Pancreas (tissue), 10 donors: ENCODE measurements at places on chromosomes 12 and 14.

DNA sequence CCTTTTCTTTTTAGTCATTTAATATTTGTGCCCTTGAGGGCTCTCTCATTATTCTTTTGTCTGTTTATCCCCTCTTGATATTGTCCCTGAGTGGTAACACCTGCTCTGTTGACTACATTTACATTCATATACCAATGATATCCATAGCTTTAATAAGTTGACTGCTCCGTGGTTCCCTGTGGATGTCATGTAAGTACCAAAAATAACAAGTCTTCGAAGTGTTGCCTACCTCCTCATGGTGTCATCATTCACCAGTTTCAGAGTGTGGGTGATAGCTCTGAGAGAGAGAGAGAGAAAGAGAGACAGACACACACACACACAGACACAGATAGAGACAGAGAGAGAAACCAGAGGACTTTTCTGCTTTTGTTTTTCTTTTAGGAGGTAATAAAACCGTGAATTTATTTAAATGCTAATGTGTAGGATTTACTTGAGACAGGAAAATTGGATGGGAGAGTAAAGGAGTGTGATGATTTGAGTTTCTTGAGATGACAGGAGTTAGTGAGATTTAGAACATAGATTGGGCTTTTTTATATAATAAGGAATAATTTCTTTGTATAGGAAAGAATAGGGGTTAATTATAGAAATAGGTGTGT lies 52.2 kb downstream of the PAPOLA start:
- DNase-seq: no peak
- H3K4me1 ChIP-seq: no peaks in the 10 kb centered on the region
- H3K27ac ChIP-seq: no peak overlapping the region
- no peaks in the 10 kb centered on the region for H3K36me3 ChIP-seq

- H3K27ac ChIP-seq: peak overlapping the region; percentile 57
- H3K4me3 ChIP-seq: no peak overlapping the region
- H3K36me3 ChIP-seq: no peaks in the 10 kb centered on the region
- no peak for DNase-seq
- H3K27me3 ChIP-seq: no peaks in the 10 kb centered on the region
- H3K4me1 ChIP-seq: peaks cover 8% of the 10 kb centered on the region
These were observed 3.4 kb downstream of the TXNRD1 start for GRCh38 chr12:104218935-104219334.

DNA sequence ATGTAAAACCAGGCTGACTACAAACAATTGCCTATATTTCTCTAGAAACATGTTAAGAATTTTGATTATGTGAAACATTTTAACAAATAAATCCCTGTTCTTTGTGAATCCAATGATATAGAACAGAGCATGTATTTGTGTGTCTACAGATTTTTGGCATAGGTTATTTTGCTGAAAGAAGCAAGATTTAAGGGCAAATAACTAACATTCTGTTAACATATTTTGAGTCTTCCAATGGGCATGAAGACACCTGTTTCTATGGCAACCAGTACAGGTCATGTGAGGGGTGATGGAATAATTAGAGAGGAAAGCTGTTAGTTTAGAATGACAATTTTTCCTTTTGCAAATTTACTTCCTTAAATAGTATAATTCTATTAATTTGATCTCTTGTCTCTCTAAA lies 8.8 kb downstream of the ART4 start:
- no peak overlapping the region for H3K4me3 ChIP-seq
- H3K27me3 ChIP-seq: no peaks in the 10 kb centered on the region
- no peak overlapping the region for H3K27ac ChIP-seq
- DNase-seq: no peak

DNA sequence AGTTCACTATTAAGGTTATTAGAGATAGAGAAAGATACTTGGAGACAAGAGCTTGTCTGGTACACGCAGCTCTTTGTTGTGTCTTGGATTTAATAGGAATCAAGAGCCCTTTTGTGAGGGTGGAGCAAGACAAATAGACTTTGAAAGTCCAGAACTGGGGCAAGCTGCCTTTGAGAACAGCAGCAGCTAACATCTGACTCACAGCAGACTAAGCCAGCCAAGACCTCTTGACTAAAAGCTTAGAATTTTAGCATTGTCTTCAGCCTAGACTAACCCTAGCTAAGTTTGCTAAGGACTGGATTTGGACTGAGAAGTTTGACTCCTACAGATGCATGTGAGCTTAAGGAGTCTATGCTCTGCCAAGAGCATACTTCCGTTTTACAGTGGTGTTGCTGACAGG lies 201.9 kb upstream of the RBM19 start:
- H3K27ac ChIP-seq: no peak overlapping the region
- H3K4me3 ChIP-seq: no peak overlapping the region
- H3K27me3 ChIP-seq: no peaks in the 10 kb centered on the region
- H3K4me1 ChIP-seq: no peaks in the 10 kb centered on the region

GRCh38 chr14:62939970-62940369 lies 105.3 kb downstream of the KCNH5 start:
- H3K4me3 ChIP-seq: no peak overlapping the region
- no peaks in the 10 kb centered on the region for H3K36me3 ChIP-seq

GRCh38 chr12:14400599-14400998 lies 35.1 kb downstream of the ATF7IP start:
- H3K27me3 ChIP-seq: no peaks in the 10 kb centered on the region
- no peak overlapping the region for H3K27ac ChIP-seq
- no peak for DNase-seq
- H3K4me1 ChIP-seq: peaks cover 15% of the 10 kb centered on the region

DNA sequence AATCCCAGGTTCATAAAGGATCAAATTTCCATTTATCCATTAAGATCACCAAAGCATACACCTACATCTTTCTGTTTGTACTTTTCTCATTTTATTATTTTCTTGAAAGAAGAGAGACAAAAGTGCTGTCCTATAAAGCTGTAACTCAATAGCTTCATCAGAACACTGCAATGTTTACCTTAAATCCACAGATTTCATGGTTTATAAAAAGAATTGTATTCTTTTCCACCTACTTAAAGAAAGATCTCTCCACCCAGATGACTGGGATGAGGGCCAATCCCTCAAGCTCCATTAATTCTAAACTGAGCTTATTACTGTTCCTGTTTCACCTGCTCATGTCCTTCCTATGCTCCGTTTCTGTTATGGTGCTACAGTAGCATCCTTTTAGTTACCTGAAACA lies 470.6 kb downstream of the BCAT1 start:
- no peak overlapping the region for H3K4me3 ChIP-seq
- H3K27ac ChIP-seq: no peak overlapping the region
- no peaks in the 10 kb centered on the region for H3K36me3 ChIP-seq
- no peak for DNase-seq

GRCh38 chr14:39731912-39732311 lies 299.7 kb upstream of the FBXO33 start:
- no peak overlapping the region for H3K27ac ChIP-seq
- no peaks in the 10 kb centered on the region for H3K4me1 ChIP-seq
- H3K27me3 ChIP-seq: no peaks in the 10 kb centered on the region
- H3K4me3 ChIP-seq: no peak overlapping the region

DNA sequence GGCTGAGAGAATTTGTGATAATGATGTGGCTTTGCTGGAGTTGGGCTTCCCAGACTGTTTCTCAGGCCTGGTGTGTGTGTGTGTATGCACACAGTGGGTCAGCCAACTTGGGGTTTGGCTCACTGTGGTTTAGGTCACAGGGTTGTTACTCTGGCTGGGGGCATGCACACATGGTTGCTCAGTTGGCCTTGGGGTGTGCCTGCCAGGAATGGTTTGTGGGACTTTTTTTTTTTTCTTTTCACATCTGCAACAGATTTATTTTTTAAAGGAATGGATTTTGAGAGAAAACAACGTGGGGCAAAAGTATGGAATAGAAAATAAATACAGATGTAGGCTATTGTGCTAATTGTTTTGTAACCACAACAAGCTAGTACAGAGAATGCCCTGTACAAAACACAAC lies 25.0 kb upstream of the GTF2A1 start:
- H3K27me3 ChIP-seq: no peaks in the 10 kb centered on the region
- DNase-seq: no peak
- H3K4me1 ChIP-seq: no peaks in the 10 kb centered on the region
- H3K27ac ChIP-seq: no peak overlapping the region
- H3K4me3 ChIP-seq: no peak overlapping the region

- no peak overlapping the region for H3K4me3 ChIP-seq
- no peak for DNase-seq
- no peaks in the 10 kb centered on the region for H3K36me3 ChIP-seq
- no peaks in the 10 kb centered on the region for H3K4me1 ChIP-seq
These were observed 55.0 kb upstream of the BICD1 start for GRCh38 chr12:32051511-32052211.

DNA sequence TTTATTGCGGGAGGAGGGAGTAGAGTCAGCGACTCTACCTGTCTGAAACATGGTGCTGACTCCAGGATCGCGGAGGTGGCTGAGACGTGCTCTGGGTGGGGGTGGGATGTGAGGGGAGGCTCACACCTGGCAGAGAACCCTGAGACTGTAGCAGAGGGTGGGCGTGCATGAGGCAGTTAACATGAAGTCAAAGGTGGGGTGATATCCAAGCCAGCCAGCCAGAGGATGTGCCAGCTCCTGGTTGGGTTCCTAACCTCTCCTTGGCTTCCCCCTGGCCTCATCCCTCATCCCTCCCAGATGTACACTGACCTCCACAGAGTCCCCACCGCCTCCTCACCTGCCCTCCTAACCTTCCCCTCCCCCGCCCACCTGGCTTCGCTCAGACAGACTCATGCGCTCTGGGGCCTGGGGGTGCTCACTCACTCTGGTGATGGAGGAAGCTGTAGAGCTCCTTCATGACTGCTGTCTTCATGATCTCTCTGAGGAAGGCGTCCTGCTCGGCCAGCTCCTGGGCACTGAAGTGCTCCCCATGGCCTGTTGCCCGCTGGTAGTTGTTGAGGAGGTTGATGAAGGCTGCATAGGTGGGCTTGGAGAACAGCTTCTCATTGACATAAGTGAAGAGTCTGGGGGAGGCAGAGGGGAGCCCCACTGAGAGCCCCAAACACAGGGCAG lies 9.3 kb downstream of the ENDOU start:
- H3K27me3 ChIP-seq: no peaks in the 10 kb centered on the region
- no peaks in the 10 kb centered on the region for H3K36me3 ChIP-seq
- no peaks in the 10 kb centered on the region for H3K4me1 ChIP-seq
- no peak for DNase-seq
- peak overlapping the region; percentile 2 for H3K27ac ChIP-seq
- no peak overlapping the region for H3K4me3 ChIP-seq

- H3K36me3 ChIP-seq: peaks cover 6% of the 10 kb centered on the region
- no peaks in the 10 kb centered on the region for H3K27me3 ChIP-seq
- H3K4me3 ChIP-seq: no peak overlapping the region
- H3K4me1 ChIP-seq: no peaks in the 10 kb centered on the region
- no peak overlapping the region for H3K27ac ChIP-seq
These were observed 26.8 kb downstream of the CKB start for GRCh38 chr14:103495854-103496253.

GRCh38 chr12:44847403-44847802 lies 28.7 kb downstream of the NELL2 start:
- no peak overlapping the region for H3K4me3 ChIP-seq
- no peak overlapping the region for H3K27ac ChIP-seq
- no peak for DNase-seq
- H3K27me3 ChIP-seq: no peaks in the 10 kb centered on the region
- no peaks in the 10 kb centered on the region for H3K36me3 ChIP-seq

DNA sequence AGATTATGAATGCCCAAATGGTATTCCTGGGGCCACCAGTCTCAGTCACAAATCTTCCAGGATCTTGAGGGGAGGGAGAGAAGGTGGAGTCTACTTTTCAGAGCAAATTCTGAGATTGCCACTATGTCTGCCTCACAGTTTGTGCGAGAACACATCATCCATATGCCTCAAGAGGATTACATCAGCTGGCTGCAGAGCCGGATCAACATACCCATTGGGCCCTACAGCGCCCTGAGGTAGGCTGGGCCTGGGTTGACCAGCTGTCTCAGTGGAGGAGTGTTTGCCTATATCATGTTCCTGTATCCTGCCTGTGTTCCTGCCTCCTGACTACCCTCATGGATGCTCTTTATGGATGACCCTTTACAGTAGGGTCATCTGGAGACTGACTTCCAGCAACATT lies 53.1 kb upstream of the TMEM233 start:
- no peaks in the 10 kb centered on the region for H3K27me3 ChIP-seq
- DNase-seq: no peak
- H3K4me3 ChIP-seq: no peak overlapping the region
- H3K4me1 ChIP-seq: no peaks in the 10 kb centered on the region

- H3K27ac ChIP-seq: no peak overlapping the region
- no peaks in the 10 kb centered on the region for H3K36me3 ChIP-seq
- H3K4me3 ChIP-seq: no peak overlapping the region
These were observed 2.8 kb upstream of the SLC48A1 start for GRCh38 chr12:47770086-47770726.

- no peaks in the 10 kb centered on the region for H3K27me3 ChIP-seq
- no peak overlapping the region for H3K4me3 ChIP-seq
- DNase-seq: no peak
These were observed 189.5 kb downstream of the PHLDA1 start for GRCh38 chr12:75842090-75842489.

- H3K27me3 ChIP-seq: peaks cover 4% of the 10 kb centered on the region
- no peaks in the 10 kb centered on the region for H3K36me3 ChIP-seq
- H3K4me1 ChIP-seq: no peaks in the 10 kb centered on the region
- no peak for DNase-seq
- H3K4me3 ChIP-seq: no peak overlapping the region
- no peak overlapping the region for H3K27ac ChIP-seq
These were observed 586.5 kb upstream of the TMEM132C start for GRCh38 chr12:127680516-127680915.

- no peaks in the 10 kb centered on the region for H3K36me3 ChIP-seq
- H3K27ac ChIP-seq: no peak overlapping the region
- no peak for DNase-seq
- peaks cover 4% of the 10 kb centered on the region for H3K4me1 ChIP-seq
- H3K4me3 ChIP-seq: no peak overlapping the region
These were observed 72.0 kb downstream of the BMP4 start for GRCh38 chr14:53884601-53885000.

GRCh38 chr12:65963862-65964240 lies 139.6 kb downstream of the HMGA2 start:
- no peak overlapping the region for H3K4me3 ChIP-seq
- H3K27ac ChIP-seq: no peak overlapping the region
- no peaks in the 10 kb centered on the region for H3K4me1 ChIP-seq
- DNase-seq: no peak

- no peak for DNase-seq
- peaks cover 32% of the 10 kb centered on the region for H3K27me3 ChIP-seq
- no peaks in the 10 kb centered on the region for H3K4me1 ChIP-seq
- no peaks in the 10 kb centered on the region for H3K36me3 ChIP-seq
- no peak overlapping the region for H3K4me3 ChIP-seq
These were observed 9.9 kb downstream of the FOXA1 start for GRCh38 chr14:37585101-37585511.

GRCh38 chr12:46174061-46174662 lies 94.7 kb downstream of the SLC38A1 start:
- H3K27me3 ChIP-seq: no peaks in the 10 kb centered on the region
- no peak for DNase-seq
- no peak overlapping the region for H3K27ac ChIP-seq
- H3K4me3 ChIP-seq: no peak overlapping the region
- H3K4me1 ChIP-seq: no peaks in the 10 kb centered on the region

- H3K27me3 ChIP-seq: no peaks in the 10 kb centered on the region
- no peak overlapping the region for H3K4me3 ChIP-seq
- H3K27ac ChIP-seq: no peak overlapping the region
- no peaks in the 10 kb centered on the region for H3K36me3 ChIP-seq
- no peaks in the 10 kb centered on the region for H3K4me1 ChIP-seq
These were observed 3.7 kb upstream of the RNASE9 start for GRCh38 chr14:20564501-20564997.
